ENCODE measurements at places on chromosomes 16 and 17. TPM values are rescaled to one million over a fixed set of nuclear protein-coding genes. Genes with fewer than 3 reads are reported as not detected.
A peak's percentile ranks its signal among the peaks of the same experiment; 100 is the strongest.

The TNFSF12 gene
- total RNA-seq = 81.5 TPM

GRCh38 chr17:28057731-28058246, 15.3 kb downstream of the NLK start:
- no peak for DNase-seq

DNA sequence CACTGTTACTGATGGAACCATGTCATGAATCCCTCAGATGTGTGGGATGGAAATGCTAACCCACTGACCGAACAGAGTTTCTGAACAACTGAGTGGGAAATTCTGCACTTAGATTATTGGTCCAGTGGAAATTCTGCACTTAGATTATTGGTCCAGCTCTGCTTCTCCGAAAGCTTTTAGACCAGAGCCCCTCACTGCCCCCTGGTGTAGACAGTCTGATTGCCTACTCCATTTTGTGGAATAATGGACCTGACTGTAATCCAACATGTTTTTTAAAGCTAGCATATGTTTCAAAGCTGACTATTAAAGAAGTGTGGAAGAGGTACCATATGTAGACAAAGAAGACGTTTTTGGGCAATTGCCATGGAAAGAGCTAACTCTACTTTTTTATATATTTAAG, 50.3 kb upstream of the TBX2 start:
- no peak for DNase-seq

- peak; percentile 50 for DNase-seq
Observed at GRCh38 chr17:41329279-41329948, 13.9 kb upstream of the KRTAP17-1 start.

- no peak for DNase-seq
Observed at GRCh38 chr16:85176541-85177447, 64.5 kb upstream of the CIBAR2 start.
